ENCODE measurements at places on chromosomes 12 and 14. TPM values are rescaled to one million over a fixed set of nuclear protein-coding genes. Genes with fewer than 3 reads are reported as not detected.

GRCh38 chr14:32331206-32331605 is 2.1 kb downstream of the AKAP6 start:
- no peak for DNase-seq

- DNase-seq: no peak
These were observed 15.3 kb downstream of the CFAP251 start for GRCh38 chr12:121933522-121934308.

The MDGA2 gene
- total RNA-seq: 0.18 TPM

The NINJ2 gene
- total RNA-seq: 0.66 TPM

The EFS gene
- not detected for total RNA-seq

GRCh38 chr12:105352052-105352451 is 21.6 kb downstream of the C12orf75 start:
- DNase-seq: no peak

DNA sequence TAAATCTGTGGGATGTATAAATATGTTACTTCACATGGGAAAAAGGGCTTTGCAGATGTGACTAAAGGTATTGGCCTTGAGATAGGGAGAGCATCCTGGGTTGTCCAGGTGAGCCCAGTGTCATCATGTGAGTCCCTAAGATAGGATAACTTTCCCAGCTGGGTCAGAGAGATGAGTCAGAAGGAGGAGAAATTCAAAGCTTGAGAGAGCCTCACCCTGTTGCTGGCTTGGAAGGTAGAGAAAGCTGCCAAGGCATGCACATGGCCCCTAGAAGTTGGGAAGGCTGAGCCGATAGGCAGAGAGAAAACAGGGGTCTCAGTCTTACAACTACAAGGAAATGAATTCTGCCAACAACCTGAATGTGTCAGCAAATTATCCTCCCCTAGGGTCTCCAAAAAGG is 213.0 kb downstream of the ADGRD1 start:
- no peak for DNase-seq

The ETFBKMT gene
- total RNA-seq: 2.7 TPM

The ZNF84 gene
- 18.7 TPM for total RNA-seq

DNA sequence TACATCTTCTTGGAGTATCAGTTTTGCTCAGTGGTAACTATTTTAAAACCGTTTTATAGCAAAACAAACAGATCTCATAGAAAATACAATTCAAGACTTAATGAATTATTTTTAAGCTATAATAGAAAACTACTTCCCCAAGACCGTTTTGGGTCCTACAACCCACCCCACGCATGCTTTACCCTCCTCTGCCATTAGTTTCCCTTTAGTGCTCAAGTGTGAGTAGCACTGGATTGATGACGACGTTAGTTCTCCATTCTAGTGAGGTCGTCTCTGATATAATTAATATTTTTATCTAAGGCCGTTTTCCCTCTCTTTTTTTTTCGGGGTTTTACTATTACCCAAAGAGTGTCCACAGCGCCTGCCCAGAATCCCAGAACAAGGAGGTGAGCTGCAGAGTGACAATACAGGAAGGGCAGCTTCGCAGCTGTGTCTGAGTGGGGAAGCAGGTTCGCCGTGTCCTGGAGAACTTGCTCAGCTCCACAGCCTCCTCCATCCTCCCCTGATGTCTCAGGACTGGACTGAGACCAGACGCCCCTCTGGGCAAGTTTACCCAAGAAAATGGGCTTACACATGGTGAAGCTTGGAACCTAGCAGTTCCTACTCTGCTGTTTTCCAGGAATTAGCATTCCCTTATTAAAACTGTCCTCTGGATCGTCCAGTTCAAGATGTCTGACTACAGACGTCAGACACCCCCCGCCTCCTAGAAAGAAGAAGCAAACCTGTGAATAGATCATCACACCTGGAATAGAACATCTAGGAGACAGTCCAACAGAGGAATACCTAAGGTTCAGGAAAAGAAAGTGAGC is 31.9 kb upstream of the MON2 start:
- DNase-seq: no peak

Measured in pulmonary artery endothelial cell (primary cell).